Choroid plexus epithelial cell (primary cell): ENCODE measurements at places on chromosomes 3 and 15.
A peak's percentile ranks its signal among the peaks of the same experiment; 100 is the strongest.

DNA sequence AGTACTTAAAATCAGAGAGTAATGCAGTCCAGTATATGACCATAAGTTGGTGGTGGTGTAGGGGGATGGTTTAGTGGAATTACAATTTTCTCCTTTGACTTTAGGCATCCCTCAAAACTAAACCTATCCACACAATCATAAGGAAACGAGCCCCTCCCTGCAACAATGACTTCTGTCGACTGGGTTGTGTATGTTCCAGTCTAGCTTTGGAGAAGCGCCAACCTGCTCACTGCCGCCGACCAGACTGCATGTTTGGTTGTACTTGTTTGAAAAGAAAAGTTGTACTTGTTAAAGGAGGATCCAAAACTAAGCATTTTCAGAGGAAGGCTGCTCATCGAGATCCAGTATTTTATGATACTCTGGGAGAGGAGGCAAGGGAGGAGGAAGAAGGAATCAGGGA is 52.8 kb downstream of the MGA start:
- DNase-seq = peak; percentile 46

DNA sequence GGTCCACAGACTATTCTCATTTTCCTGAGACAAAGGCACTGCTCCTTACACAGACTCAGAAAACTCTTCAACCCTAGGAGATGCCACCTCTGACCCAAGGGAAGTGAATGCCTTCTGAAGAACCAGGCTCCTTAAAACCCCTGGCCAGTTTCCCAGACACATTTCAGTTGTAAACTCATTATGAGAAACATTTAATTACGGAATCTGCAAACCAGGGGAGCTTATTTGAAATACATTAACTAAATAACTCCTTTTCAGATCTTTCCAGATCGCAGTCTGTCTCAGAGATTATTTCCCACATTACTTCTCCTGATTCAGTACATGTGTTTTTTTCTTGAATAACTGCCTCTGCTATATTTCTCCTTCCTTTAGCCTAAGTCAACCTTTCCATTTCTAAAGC is 17.6 kb downstream of the MYO5A start:
- DNase-seq = no peak

DNA sequence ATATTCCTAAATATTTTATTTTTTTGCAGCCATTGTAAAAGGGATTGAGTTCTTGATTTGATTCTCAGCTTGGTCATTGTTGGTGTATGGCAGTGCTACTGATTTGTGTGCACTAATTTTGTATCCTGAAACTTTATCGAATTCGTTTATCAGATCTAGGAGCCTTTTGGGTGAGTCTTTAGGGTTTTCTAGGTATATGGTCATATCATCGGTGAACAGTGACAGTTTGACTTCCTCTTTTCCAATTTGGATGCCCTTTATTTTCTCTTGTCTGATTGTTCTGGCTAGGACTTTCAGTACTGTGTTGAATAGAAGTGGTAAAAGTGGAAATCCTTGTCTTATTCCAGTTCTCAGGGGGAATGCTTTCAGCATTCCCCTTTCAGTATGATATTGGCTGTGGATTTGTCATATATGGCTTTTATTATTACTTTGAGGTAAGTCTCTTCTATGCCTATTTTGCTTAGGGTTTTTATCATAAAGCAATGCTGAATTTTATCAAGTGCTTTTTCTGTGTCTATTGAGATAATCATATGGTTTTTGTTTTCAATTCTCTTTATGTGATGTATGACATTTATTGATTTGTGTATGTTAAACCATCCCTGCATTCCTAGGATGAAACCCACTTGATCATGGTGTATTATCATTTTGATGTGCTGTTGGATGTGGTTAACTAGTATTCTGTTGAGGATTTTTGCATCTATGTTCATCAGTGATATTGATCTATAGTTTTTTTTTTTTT is 11.4 kb upstream of the SLC9A9 start:
- DNase-seq = no peak

- no peak for DNase-seq
Measured at GRCh38 chr15:66558271-66558670, 7.5 kb downstream of the LCTL start.

DNA sequence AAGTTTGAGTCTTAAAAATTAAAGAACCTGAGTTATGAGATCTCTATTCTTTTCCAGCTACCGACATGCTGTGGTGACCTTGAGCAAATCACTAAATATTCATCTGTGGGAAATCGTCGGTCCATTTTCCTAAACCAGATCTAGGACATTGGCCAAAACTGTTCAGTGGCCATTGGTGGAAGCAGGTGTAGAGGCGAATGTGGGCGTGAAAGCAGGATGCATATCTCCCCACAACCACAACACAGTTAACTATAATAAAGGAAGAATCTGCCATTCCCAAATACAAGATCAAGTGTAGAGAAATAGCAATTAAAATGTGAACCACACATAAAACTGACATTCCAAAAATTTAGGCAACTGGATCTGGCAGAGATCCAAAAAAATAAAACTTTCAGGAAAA is 129.9 kb downstream of the P3H2 start:
- DNase-seq = no peak

DNA sequence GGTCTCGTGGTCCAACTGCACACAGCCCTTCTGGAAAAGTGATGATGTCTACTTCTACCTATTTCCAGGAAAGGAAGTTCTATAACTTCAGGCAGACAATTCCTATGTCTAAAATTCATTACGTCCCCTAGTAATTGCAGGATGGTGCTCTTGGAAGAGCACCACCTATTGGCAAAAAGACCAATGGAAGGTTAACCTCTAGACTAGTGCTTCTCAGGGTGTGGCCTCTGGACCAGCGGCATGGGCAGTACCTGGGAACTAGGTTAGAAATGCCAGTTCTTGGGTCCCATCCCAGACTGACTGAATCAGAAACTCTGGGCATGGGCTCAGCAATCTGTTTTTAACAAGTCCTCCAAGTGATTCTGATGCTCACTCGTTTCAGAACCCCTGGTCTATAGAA is 258.3 kb upstream of the ICE2 start:
- no peak for DNase-seq

GRCh38 chr3:194167480-194168282 is 31.7 kb downstream of the HES1 start:
- no peak for DNase-seq

DNA sequence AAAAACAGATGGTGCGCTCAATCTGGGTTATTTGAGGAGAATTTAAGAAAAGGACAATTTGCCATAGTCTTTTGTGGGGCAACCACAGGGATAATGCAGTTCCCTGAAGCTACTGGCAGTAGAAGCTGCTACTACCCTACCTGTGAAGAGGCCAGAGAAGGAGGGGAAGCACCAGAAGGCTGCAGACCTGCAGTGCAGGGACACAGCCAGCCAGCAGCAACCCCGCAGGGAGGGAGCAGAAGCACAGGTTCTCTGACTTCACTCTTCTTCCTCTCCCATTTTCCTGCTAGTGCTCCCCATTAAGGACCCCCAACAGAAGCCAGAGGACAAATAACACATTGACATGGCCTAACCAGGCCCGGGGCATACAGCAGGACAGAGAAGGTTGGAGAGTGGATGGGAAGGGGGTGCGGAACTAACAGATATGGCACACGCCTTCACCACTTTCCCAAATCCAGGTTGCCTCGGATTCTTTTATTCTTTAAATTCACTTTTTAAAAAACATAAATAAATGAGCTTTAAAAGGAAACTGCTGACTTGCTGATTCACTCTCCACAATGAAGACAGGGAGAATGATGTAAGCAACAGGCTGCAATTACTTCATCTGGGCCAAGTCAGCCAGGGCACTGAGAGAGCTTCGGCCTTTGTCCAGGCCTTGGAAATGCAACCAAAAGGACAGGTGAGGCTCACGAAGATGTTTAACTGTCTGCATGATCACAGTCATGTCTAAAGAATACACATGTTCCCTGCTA is 30.1 kb downstream of the POPDC2 start:
- peak; percentile 83 for DNase-seq

GRCh38 chr3:184553385-184553784 is 8.2 kb upstream of the EPHB3 start:
- DNase-seq = no peak

- no peak for DNase-seq
Measured at GRCh38 chr15:97929456-97930229, 30.9 kb upstream of the ARRDC4 start.

DNA sequence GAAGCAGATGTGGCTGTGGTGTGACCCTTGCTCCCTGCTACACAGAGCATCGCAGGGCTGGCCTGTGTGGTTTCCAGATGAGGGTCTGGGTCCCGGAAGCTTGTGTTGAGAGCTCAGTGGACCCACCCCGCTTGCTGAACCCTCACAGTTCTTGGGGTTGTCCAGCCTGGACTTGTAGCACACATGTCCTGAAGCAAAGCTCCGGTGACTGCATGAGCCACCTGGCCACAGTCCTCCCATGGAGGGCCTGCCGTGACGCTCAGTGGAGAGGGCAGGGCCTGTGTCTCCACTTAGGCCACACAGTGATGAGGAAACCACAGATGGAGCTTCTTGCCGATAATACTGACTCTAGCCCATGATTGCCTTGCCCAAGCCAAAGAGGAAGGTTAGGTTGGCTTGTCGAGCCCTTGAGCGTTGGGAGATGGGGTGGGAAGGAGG is 62.6 kb downstream of the RGMA start:
- DNase-seq = no peak

DNA sequence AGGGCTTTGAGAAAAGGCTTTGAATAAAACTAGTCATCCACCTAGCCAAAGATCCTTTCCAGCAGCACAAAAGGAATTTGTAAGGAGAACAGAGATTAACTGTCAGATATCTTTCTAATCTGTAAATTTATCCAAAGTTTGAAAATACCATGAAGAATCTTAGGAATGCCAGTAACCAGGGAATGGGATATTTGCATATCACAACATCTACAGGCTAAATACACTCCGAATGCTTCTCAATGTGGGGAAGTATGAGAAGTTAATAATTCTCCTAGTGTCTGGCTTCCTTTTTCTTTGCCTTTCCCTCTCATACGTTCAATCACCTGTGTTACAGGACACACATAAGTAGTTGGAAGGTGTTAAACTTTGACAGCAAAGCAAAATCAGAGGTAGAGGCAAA is 7.8 kb downstream of the ANAPC13 start:
- DNase-seq = no peak

DNA sequence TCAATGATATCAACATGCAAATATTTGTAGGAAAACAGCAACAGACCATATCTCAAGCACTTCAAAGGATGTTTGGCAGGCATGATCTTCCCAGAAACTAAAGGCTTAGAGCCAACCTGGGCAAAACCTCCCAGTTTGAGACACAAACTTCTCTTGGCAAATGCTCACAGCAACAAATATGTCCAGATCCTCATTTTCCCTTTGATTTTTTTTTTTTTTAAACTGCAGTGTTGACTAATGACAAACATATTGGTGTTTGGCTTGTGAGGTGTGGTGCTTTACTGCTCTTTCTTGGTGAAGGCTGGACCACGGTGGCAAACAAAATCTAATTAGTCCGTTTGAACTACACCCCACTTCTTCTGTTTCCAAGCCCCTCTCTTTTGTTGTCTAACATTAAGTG is 87.2 kb downstream of the EBLN2 start:
- no peak for DNase-seq

DNA sequence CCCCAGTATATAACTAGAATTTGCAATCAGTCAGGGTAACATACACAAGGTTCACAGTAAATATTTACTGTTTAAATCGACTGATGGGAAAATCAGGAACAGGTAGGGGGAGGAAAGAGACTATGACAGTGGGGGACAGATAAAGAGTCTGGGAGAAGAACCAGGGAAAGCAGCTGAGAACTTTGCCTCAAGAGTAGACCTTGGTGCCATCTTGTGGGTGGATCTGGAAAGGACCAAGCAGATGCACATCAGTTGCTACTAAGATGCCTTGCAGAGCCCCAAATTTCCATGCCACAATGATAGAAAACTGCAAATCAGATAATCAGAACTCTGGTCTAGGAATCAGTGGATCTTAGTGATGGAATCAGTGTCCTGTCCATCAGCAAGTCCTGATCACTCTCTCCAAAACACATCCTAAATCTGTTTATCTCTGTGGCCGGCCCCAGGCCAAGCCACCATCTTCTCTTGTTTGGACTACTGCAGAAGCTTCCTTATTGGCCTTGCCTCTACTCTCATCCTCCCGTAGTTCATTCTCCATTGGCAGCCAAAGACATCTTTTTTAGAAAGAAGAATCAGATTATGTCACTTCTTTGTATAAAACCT is 62.7 kb downstream of the PDE8A start:
- peak; percentile 92 for DNase-seq

DNA sequence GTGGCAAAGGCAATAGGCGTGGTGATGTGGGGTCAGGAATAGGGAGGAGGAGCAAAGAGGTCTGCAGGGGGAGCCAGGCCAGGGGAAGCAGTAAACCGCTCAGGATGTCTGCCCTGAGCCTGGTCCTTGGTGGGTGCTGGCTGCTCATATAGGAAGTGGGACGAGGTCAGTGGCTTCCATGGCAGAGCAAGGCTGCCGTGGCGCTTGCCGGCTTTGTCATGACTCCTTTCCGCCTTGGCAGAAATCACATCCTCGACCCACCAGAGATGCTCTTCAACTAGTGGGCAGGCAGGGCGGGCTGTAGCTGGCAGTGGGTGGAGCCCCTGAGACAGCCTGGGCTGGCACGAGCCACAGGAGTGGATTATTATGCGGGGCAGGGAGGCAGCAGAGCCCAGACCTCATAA is 13.1 kb upstream of the SKOR1 start:
- DNase-seq = no peak

DNA sequence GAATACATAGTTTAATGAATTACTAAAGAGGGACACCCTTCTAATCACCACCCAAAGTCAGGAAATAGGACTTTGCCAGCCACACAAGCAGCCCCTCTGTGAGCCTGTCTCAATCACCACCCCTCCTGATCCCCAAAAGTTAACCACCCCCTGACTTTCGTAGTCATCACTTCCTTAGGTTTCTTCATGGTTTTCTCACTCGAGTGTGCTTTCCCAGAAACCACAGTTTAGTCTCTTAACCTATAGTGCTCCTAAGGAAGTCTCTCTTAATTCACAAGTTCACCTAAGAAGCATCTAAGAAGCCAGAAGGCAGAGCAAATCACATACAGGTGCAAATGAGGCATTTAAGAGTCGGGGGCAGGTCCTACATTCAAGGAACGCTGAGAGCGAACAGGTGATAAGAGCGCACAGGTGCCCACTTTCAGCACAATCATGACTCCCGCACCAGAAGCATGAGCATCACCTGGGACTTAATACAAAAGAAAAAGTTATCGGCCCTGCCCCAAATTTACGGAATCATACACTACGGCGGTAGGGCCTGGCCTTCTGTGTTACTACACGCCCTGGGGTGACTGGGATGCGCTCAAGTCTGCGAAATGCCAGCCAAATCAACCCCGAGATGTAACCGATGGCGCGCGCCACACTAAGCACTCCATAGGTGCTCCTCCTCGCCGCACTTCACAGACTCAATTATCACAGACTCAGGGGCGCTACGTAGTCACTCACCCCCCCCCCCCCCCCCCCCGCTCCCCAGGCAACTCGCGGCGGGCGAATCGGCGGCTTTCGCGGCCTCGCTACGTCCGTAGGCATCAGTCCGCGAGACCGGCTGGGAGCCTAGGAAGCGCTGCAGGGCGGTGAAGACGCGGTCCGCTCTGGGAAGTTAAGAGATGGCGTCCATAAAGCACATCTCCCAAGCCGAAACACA is 815 bp downstream of the ULK4 start:
- peak; percentile 81 for DNase-seq
